Endothelial cell of coronary artery (primary cell): ENCODE measurements at places on chromosomes 3 and 15. TPM values are rescaled to one million over a fixed set of nuclear protein-coding genes. Genes with fewer than 3 reads are reported as not detected.

The ACP3 gene
- not detected in 2 replicates for total RNA-seq

The NDN gene
- total RNA-seq: 15.2 and 22.9 TPM in 2 replicates

The PPIP5K1 gene
- total RNA-seq: 16.5 and 18.4 TPM in 2 replicates

The COL8A1 gene
- total RNA-seq: 55.0 and 686 TPM in 2 replicates

The SLCO2A1 gene
- 0.72 and 2.3 TPM in 2 replicates for total RNA-seq

The CAV3 gene
- total RNA-seq: not detected in 2 replicates

The ULK4 gene
- total RNA-seq: 7.6 and 21.5 TPM in 2 replicates

The SAXO2 gene
- total RNA-seq: 0.19 and 0.36 TPM in 2 replicates

The TGFBR2 gene
- total RNA-seq: 247 and 297 TPM in 2 replicates

The CPA3 gene
- 0.66 and 3.1 TPM in 2 replicates for total RNA-seq

The ROBO2 gene
- 0.56 TPM in 1 of 2 replicates, not detected in the other for total RNA-seq

The AQP9 gene
- not detected in 2 replicates for total RNA-seq

The ZNF860 gene
- total RNA-seq: 0.56 and 0.90 TPM in 2 replicates

The CYP1A2 gene
- not detected in 2 replicates for total RNA-seq

The GP5 gene
- total RNA-seq: 0.09 TPM in 1 of 2 replicates, not detected in the other

The FMN1 gene
- total RNA-seq: 0.56 TPM in 1 of 2 replicates, not detected in the other

The GREM1 gene
- total RNA-seq: 0.09 and 0.19 TPM in 2 replicates

The CLDN11 gene
- 1.3 and 277 TPM in 2 replicates for total RNA-seq

The CACNA2D2 gene
- total RNA-seq: not detected in 2 replicates

The C3orf20 gene
- under 0.01 TPM in 2 replicates for total RNA-seq
